ENCODE measurements at places on chromosomes 5 and 9.

DNA sequence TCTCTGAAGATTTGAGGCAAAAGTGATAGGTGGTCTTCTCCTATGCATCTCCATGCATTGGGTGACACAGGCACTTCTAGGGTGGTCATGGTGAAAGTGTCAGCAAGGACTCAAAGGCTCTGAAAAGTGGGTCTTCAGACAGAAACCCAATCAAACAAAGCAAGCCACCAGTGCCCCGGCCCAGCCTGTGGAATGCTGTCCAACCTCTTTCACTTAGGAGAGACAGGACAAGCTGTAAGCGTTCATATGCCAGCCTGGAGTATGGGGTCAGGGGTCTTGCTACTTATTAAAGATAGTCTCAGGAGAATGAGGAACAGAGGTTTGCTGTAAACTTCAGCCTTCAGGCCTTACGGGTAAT, 324.5 kb downstream of the GADD45G start:
- DNase-seq: no peak

- DNase-seq: no peak
Observed at GRCh38 chr5:97554977-97555643, 372.1 kb upstream of the RIOK2 start.

- DNase-seq: no peak
Observed at GRCh38 chr5:9519537-9519936, 26.3 kb downstream of the SEMA5A start.

DNA sequence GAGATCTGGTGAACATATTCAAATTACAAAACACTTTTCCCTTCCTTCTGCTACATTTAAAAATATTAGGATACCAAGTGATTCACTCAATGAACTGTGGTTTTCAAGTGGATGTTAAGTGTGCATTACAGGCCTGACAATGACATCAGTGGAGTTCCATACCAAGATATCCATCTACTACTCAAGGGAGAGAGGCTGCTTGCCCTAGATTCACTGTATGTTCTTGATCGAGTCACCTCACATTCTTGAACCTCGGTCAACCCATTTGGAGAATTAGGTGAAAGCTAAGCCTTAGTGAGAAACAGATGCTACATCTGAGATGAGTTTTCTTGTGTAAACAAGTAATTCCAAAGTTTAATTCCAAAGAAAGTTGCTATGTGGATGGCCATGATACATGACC, 142.2 kb downstream of the FGF10 start:
- DNase-seq: no peak

- no peak for DNase-seq
Observed at GRCh38 chr5:57117596-57117995, 56.3 kb upstream of the GPBP1 start.

Data from COR-L47 (cell line).